Muscle of leg (tissue), 16 donors: ENCODE measurements at places on chromosomes 2 and 18. TPM values are rescaled to one million over a fixed set of nuclear protein-coding genes. Genes with fewer than 3 reads are reported as not detected.

Gene POTEC
- not detected for total RNA-seq

Gene KCNJ13
- not detected for total RNA-seq

Gene RPE
- 34.3 TPM for total RNA-seq

Gene ALPP
- 0.09 TPM for total RNA-seq

Gene EMX1
- not detected for total RNA-seq

Gene TBC1D8
- 21.5 TPM for total RNA-seq

DNA sequence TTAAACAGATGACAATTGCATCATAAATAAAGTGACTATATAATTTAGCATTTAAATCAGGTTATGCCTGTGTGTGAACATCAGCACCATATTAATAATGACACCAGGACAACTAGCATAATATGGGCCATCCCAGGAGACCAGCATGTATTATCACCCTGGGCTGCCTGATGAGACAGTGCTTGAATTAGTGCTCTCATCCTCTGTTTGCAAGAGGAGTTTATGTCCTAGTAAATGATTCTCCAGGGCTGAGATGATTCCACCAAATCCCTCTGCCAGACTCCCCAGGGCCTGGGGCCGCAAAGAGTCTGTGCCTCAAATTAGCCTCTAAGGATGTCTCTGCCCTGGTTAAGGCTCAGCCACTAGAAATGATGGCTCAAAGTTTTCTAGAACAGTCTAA lies 97.7 kb downstream of the SGPP2 start:
- peaks cover 2% of the 10 kb centered on the region for H3K27me3 ChIP-seq
- DNase-seq: no peak
- no peaks in the 10 kb centered on the region for H3K36me3 ChIP-seq
- H3K27ac ChIP-seq: no peak overlapping the region
- no peaks in the 10 kb centered on the region for H3K4me1 ChIP-seq

- no peak overlapping the region for H3K4me3 ChIP-seq
- DNase-seq: no peak
- H3K27ac ChIP-seq: no peak overlapping the region
- H3K4me1 ChIP-seq: no peaks in the 10 kb centered on the region
- H3K36me3 ChIP-seq: peaks cover 10% of the 10 kb centered on the region
These were observed 41.9 kb upstream of the CCDC195 start for GRCh38 chr2:224757934-224758548.

DNA sequence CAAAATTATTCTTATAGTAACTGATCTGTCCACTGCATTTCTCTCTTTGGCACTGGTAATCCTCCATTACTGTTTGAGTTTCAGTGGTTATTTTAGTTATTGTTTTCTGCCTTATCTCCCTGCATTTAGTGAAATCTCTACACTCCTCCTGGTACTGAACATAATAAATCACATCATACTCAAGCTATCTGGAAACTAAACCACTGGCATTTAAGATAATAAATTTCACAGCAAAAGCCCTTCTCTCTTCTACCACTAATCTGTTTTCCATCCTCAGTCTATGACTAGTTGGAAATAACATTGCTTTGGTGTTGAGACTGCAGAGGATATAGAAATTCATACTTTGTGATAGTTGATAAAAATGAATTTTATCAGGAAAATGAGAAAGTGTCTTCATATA lies 399.3 kb upstream of the FSHR start:
- DNase-seq: no peak
- H3K27ac ChIP-seq: no peak overlapping the region
- H3K36me3 ChIP-seq: no peaks in the 10 kb centered on the region
- no peaks in the 10 kb centered on the region for H3K27me3 ChIP-seq
- no peak overlapping the region for H3K4me3 ChIP-seq

DNA sequence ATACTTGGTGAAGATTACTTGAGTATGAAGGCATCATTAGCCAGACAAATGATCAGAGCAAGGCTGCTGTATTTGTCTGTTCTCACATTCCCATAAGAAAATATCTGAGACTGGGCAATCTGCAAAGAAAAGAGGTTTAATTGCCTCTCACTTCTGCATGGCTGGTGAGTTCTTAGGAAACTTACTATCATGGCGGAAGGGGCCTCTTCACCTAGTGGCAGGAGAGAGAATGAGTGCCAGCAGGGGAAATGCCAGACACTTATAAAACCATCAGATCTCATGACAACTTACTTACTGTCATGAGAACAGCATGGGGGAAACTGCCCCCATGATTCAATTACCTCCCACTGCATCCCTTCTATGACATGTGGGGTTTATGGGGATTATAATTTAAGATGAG lies 452.3 kb downstream of the GALR1 start:
- no peaks in the 10 kb centered on the region for H3K36me3 ChIP-seq
- no peaks in the 10 kb centered on the region for H3K4me1 ChIP-seq
- no peak for DNase-seq
- no peaks in the 10 kb centered on the region for H3K27me3 ChIP-seq
- H3K4me3 ChIP-seq: no peak overlapping the region

- no peak overlapping the region for H3K4me3 ChIP-seq
- no peak for DNase-seq
- H3K27me3 ChIP-seq: no peaks in the 10 kb centered on the region
These were observed 6.5 kb downstream of the WIPF1 start for GRCh38 chr2:174590928-174591648.

GRCh38 chr2:121584741-121585140 lies 54.1 kb downstream of the RNU4ATAC start:
- H3K27ac ChIP-seq: no peak overlapping the region
- no peaks in the 10 kb centered on the region for H3K27me3 ChIP-seq
- peaks cover 3% of the 10 kb centered on the region for H3K4me1 ChIP-seq

GRCh38 chr2:23954325-23955014 lies 14.2 kb downstream of the UBXN2A start:
- no peak overlapping the region for H3K27ac ChIP-seq
- DNase-seq: no peak
- H3K4me1 ChIP-seq: no peaks in the 10 kb centered on the region
- no peaks in the 10 kb centered on the region for H3K27me3 ChIP-seq

GRCh38 chr2:98801921-98802321 lies 71.0 kb upstream of the MGAT4A start:
- DNase-seq: no peak
- H3K4me3 ChIP-seq: no peak overlapping the region
- H3K36me3 ChIP-seq: no peaks in the 10 kb centered on the region
- H3K27me3 ChIP-seq: peaks cover 8% of the 10 kb centered on the region

DNA sequence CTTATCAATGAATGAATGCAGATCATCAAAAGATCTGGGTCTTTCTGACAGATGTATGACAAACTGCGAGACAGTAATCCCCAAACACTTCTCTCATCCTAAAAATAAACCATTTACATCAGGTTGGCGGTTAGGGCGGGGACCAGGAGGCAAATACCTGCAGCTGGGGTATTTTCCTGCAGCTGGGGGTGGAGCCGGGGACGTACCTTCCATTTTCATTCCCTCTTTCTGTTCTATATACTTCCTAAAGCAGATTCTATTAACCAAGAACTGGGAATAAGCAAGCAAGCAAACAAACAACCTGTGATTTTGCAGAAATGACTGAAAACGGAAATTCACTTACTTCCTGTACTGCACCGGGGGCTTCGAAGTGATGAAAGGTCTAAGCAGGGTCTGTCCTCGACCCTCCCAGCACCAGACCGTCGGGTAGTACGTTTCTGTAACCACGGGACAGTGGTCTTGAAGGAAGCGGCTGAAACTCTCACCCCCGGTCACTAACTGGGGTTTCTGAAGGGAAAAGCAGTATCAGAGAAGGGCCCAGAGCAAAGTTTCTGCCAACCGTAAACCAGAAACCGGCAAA lies 1.2 kb downstream of the ABHD3 start:
- peaks cover 6% of the 10 kb centered on the region for H3K4me1 ChIP-seq
- peak overlapping the region; percentile 73 for H3K4me3 ChIP-seq
- no peaks in the 10 kb centered on the region for H3K27me3 ChIP-seq
- no peak for DNase-seq

DNA sequence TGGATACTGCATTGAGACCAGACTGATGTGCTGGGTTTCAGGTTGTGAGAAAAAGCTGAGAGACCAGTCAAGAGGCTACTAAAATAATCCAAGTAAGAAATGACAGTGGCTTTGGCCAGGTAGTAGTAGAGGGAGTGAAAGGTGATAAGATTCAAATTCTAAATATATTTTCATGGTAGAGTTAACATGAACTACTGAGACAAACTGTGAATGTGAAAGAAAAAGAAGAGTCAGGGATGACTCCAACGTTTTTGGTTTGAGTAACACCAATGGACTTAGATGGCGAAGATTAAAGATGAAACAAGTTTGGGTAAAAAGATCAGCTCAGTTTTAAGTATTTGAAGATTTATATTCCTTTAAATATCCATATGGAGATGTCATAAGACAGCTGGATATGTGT lies 209.4 kb downstream of the ZEB2 start:
- no peak overlapping the region for H3K27ac ChIP-seq
- no peak overlapping the region for H3K4me3 ChIP-seq
- H3K27me3 ChIP-seq: no peaks in the 10 kb centered on the region
- no peaks in the 10 kb centered on the region for H3K4me1 ChIP-seq

DNA sequence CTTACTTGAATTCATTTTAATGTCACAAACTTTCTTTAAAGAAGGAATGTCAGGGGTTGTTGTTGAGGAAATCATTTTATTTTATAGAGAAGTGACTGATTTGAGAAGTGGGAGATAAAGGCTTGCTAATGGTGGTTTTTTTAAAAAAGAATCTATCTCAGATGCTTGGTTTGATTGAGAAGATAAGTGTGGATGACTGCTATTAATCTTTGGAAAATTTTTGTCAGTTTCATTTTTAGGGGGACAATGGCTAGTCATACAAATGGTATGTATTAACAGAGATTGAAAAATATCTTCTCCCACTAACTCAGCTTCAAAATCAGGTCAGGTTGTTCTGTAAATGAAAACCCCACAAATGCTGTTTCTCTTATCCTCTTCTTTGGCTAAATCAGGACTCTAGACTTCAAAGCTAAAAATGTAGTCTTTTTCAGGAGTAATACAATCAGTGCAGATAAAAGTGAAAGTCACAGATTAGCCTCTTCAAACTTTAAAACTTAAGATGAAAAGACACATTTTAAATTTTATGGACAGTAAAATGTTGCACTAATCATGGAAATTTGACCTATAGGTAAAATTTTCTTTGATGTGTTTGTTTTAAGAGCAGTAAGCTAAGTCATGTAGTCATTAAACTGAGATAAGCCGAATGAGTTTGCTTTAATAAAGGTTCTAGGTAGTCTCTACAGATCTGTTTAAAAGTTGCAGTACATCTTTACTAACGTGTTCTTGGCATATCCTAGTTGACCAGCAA lies 674.2 kb upstream of the VRK2 start:
- DNase-seq: no peak
- no peaks in the 10 kb centered on the region for H3K27me3 ChIP-seq
- H3K4me1 ChIP-seq: no peaks in the 10 kb centered on the region

DNA sequence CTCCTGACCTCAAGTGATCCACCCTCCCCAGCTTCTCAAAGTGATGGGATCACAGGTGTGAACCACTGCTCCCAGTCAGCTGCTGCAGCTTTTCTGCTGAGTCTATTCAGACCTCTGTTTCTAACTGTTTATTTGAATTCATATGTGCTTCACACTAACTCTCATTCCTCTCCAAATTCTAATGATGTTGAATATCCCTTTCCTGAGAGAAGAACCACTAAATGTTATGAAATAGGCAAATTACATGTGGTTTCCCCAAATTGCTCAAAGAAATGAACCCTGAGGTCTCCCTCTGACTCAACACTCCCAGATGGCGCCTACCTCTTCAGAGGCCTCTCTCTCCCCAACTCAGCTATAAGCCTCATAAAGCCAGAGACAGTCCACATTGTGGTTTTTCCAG lies 98.6 kb downstream of the IRS1 start:
- no peak for DNase-seq
- no peak overlapping the region for H3K27ac ChIP-seq
- H3K36me3 ChIP-seq: no peaks in the 10 kb centered on the region
- no peaks in the 10 kb centered on the region for H3K27me3 ChIP-seq
- H3K4me1 ChIP-seq: peaks cover 13% of the 10 kb centered on the region

DNA sequence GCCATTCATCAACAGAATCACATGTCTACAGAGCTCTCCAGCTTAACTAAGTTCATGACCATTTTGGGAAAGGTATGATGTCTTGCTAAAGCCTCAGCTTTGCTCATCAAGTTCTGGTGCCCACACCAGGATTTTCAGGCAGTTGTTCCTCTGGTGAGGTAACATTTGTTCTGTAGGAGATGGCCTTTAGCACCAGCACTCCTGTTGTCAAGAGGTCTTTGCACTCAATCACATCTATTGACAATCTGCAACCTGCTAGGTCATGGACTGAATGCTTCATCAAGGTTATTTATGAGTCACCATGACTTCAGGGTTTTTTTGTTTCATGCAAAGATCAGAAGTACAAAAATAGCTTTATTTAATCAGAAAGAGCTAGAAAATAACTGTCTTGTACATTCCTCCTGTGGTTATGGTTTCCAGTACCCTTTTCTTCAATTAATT lies 36.6 kb upstream of the VIT start:
- no peak for DNase-seq
- no peak overlapping the region for H3K4me3 ChIP-seq
- no peaks in the 10 kb centered on the region for H3K4me1 ChIP-seq
- H3K27me3 ChIP-seq: no peaks in the 10 kb centered on the region

DNA sequence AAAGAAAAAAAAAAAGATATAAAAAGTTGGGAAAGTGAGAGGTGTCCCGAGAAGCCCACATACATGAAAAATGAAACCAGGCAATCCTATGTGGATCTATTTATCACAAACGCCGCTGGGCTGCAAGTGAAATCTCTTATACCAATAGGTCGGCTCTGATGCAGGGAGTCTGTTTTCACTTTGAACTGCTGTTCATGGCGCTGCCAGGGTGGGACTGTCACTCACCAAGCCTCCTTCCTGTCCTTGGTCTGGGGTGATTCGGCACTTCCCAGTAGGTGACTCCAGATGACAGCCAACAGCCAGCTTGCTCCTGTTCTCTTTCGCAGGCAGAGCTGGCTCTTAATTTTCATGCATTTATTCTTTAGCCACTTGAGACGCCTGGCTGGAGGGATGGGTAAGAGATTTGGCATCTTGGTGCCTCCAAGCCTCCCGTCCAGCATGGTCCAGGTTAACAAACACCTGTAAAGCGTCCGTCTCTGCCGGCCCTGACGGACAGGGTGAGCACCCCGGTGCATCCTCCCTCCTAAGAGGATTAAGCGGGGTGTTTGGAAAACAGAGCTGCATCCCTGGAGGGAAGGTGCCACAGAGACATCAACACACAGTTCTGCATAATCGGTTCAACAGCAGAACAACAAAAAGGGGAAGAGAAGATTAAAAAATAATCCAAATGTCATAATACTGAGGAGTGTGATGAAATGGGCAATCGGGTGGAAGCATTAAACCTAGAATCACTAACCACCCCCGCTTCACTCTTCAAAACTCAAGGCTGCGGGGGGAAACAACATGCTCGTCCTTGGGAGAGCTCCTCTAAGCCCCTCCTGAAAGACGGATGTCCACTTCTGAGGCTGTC lies 58.7 kb downstream of the STEAP3 start:
- H3K27me3 ChIP-seq: no peaks in the 10 kb centered on the region
- H3K4me3 ChIP-seq: no peak overlapping the region
- no peaks in the 10 kb centered on the region for H3K36me3 ChIP-seq
- DNase-seq: no peak
- no peaks in the 10 kb centered on the region for H3K4me1 ChIP-seq

GRCh38 chr2:38601463-38602135 lies 1.1 kb downstream of the HNRNPLL start:
- DNase-seq: peak; percentile 53
- no peaks in the 10 kb centered on the region for H3K36me3 ChIP-seq
- peaks cover 14% of the 10 kb centered on the region for H3K4me1 ChIP-seq
- peak overlapping the region; percentile 89 for H3K4me3 ChIP-seq
- no peaks in the 10 kb centered on the region for H3K27me3 ChIP-seq
